ENCODE measurements at places on chromosomes 4 and X.

- DNase-seq = no peak
These were observed 24.8 kb downstream of the CCNI start for GRCh38 chr4:77050962-77051361.

GRCh38 chr4:126144543-126145237, 829.9 kb downstream of the FAT4 start:
- DNase-seq = no peak

- DNase-seq = no peak
These were observed 11.8 kb downstream of the DIAPH2 start for GRCh38 chrX:96696462-96696861.

DNA sequence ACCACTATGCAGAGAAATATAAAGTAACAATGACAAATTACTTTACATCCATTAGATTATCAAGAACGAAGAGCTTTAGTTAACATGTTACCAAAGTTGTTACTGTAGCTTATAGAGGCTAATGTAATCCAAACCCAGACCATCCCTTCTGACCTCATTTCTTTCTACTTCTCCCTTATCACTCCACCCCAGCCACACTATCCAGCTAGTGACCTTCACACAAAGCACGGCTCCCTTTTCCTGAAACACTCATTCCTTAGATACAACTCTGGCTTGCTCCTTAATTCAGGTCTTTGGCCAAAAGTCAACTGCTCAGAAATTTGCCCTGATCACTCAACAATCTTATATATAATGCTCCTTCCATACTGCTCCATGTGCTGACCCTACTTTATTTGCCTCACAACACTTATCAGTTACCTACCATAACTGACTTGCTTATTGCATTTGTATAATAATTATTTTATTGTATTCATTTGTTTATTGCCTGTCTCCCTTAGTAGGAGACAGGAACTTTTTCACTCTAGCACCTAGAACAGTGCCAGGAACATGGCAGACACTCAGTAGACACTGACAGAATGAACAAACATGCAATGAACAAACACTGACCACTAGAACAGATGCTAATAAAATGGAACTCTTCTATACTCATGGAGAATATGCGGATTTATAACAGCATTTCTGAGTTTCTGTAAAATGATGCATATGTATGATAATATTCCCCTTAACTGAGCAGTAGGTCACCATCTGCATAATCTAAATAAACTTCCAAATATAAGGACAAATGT, 67.6 kb downstream of the EIF4E start:
- DNase-seq = no peak

DNA sequence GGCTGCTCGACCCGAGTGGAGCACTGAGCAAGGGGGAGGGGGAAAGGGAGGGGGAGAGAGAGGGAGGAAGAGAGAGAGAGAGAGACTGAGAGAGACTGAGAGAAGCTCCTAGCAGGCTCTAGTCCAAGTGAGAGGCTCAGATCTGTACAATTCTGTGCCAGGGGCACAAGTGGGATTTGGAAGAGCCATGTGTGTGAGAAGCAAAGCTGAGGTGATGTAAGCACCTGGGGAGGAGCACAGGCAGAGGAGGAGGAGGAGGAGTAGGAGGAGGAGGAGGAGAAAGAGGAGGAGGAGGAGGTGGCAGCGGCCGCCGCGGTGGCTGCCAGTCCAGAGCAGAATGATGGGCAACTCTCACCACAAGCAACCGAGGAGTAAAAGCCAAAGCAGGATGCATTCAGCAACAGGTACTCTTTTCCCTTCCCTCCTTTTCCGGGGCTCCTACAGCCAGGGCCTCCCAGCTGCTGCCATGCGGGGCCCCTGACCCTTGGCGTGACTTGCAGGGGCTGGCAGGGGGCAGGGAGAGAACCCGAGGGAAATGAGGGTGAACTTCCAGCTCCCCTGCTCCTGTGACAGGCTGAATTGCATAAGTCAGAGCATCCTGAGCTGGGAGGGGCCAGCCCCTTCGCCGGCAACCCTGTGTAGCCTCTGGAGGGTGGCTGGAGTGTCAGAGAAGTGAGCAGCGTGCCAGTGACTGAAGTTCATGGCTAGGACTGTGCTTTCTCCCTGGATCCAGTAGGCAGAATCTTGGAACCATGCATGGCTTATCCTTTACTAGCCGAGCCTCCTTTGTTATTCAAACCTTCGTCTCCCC, 62.2 kb downstream of the RTL5 start:
- DNase-seq = no peak

GRCh38 chr4:59571805-59572430, 1628.2 kb upstream of the ADGRL3 start:
- no peak for DNase-seq

GRCh38 chr4:185999207-185999606, 69.7 kb upstream of the TLR3 start:
- no peak for DNase-seq

- DNase-seq = no peak
These were observed 138.7 kb downstream of the CHRNA9 start for GRCh38 chr4:40473578-40474388.

DNA sequence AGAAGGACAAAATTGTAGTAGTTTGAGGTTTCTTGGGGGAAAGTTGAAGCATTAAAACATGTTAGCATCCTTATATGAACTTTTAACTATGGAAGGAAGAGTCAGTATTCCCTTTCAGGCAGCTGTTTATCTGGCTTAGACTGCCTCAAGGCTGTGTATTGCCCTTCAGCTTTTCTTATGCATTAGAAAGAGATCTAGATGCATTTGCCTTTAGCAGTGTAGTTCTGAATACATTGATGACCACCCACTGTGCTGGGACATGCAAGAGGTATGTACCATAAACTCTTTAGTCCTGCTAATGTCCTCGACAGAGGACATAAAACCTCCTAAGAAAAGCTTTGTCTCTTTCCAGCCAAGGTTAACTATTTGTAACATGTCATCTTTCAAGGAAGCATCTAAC, 2.9 kb downstream of the FAM200B start:
- DNase-seq = no peak

All from activated CD8-positive, alpha-beta memory T cell treated with anti-CD3 and anti-CD28 coated beads for 1 hour (primary cell).